ENCODE measurements at places on chromosomes 2 and 18.
A peak's percentile ranks its signal among the peaks of the same experiment; 100 is the strongest.

DNA sequence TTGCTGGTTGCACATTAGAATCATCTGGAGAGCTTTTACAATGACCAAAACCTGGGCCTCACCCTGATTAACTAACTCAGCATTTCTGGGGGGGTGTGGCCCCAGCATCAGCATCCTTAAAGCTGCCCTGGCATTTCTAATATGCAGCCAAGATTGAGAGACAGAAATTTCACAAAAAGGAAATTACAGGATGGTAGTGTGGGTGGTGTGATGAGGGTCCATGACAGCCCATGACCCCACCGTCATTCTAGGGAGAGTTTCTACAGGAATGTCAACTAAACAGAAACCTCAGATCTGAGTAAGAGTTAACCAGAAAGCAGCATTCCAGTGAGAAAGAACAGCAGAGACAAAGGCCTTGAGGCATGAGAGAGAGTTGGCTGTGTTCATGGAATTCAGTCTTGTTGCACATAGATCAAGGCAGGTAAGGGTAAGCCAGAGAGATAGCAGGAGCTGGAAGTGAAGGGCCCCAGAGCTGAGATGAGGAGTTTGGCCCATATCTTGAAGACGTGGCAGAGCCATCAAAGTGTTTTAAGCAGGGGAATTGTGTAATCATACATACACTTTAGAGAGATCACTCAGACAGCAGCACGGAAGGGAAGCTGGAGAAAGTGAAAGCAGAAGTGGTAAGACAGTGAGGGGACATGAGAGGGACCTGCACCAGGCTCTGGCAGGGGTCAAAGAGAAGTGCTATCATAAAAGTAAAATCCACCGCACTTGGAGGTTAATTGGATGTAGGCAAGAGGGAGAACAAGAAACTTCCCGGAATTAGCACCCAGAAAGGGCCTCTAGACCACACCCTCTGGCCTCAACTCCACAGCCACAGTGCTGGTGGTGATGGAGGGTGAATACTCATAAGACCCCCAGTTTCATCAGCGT lies 7.8 kb upstream of the TRABD2A start:
- DNase-seq = peak; percentile 86

DNA sequence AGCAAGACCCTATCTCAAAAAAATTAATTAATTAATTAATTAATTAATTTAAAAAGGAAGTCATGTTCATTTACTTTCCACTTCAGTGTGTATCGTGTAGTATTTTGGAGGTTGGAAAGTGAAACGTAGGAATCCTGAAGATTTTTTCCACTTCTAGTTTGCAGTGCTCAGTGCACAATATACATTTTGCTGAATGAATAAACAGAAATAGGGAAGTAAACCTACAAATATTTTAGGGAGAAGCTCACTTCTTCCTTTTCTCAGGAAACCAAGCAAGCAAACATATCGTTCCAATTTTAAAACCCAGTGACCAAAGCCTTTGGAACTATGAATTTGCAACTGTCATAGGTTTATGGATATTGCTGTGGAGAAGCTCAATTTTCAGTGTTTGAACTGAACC lies 27.8 kb downstream of the SLC14A1 start:
- no peak for DNase-seq

DNA sequence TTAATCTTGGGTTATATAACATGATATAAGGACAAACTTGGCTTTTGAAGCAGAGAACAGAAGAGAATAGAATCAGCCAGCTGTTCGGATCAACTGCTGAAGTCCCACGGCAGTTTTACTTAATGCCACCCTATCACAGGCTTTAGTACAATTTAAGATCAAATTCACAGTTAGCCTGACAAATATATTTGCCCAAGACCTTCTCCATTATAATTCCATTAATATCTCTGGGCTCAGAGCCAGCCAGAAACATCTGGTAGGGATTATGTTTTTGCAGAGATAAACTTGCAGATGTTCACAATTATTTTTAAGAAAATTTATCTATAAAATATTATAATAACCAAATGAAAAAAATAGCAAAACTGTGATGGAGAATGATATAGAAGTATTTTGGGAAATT lies 381.4 kb downstream of the RAD51AP2 start:
- no peak for DNase-seq

DNA sequence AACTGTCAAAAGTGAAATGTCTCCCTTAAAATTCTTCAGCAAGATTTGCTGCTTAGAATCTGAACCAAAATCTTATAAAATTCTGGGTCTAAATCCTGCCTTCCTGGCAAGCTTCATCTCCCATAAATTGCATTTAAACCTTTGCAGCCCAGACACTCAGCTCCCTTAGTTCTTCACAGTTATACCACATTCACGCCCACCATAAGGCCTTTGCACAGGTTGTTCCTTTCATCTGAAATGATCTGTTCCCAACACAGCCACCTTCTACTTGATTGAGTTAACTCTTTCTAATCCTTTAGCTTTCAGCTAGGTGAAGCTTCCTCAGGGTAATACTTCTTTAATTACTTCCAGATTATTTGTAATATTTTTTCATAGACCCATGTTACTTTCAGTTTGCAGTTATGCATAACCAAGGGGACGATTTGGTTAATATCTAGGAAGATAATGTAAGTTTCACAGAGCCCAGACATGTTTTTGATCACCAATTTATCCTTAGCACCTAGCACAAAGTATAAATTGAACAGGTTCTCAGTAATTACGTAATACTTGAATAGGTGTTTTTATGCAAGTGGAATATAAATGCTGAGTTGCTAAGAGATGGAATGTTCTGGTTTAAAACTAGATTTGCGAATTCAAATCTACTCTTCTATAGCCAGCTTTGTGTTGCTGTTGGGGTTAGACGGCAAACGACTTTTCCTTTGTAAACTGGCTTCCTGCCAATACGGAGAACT lies 779.7 kb upstream of the PKDCC start:
- DNase-seq = no peak

- DNase-seq = no peak
These were observed 308.7 kb downstream of the CNTNAP5 start for GRCh38 chr2:124333784-124334183.

- DNase-seq = no peak
These were observed 327.0 kb upstream of the CDH7 start for GRCh38 chr18:65423776-65424175.

DNA sequence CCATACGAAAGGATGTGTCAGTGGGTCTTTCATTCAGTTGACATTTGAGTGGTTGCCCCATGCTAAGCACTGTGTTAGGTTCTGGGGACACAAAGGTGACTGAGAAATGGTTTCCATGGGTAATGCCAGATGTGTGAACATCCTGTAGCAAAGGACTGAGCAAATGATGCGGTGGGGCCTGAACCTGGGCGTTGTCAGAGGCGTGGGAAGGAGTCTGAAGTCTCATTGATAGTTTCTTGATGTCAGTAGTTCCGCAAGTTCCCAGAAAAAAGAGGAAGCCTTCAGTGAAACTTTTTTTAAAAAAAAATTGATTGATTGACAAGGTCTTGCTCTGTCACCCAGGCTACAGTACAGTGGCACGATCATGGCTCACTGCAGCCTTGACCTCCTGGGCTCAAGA lies 56.9 kb downstream of the LIMS1 start:
- DNase-seq = no peak

- no peak for DNase-seq
These were observed 79.4 kb downstream of the SPRED2 start for GRCh38 chr2:65353046-65353445.

GRCh38 chr2:105428387-105429018 lies 29.7 kb upstream of the FHL2 start:
- no peak for DNase-seq

GRCh38 chr2:238851026-238851425 lies 3.1 kb downstream of the TWIST2 start:
- no peak for DNase-seq

- no peak for DNase-seq
These were observed 166.7 kb downstream of the FHOD3 start for GRCh38 chr18:36464126-36464651.

DNA sequence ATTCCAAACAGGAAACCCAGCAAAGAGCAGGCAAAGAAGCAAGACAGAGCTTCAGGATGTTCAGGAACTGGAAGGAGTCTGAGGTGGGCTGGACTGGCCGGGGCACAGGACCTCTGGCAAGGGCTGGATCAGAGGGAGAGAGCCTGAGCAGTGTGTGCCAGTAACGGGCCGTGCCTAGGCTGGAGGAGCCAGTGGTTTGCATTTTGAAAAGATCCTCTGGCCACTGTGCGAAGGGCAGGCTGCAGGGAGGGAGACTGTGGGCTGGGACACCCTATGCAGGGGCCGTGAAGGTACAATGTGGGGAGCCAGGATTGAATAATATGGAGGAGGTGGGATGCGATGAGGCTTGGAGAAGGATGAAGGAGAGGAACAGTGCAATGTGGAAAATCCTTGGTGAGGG lies 6.2 kb upstream of the SDC1 start:
- DNase-seq = no peak

Measured in CD4-positive, alpha-beta T cell (primary cell).